Ascending aorta (tissue), 2 donors: ENCODE measurements at places on chromosomes 6 and 20. TPM values are rescaled to one million over a fixed set of nuclear protein-coding genes. Genes with fewer than 3 reads are reported as not detected.

- no peaks in the 10 kb centered on the region for H3K4me1 ChIP-seq
- H3K4me3 ChIP-seq, result no peak overlapping the region
- H3K27ac ChIP-seq, result no peak overlapping the region
- no peaks in the 10 kb centered on the region for H3K36me3 ChIP-seq
- no peaks in the 10 kb centered on the region for H3K27me3 ChIP-seq
- no peak for DNase-seq
Measured at GRCh38 chr20:2305946-2306345, 10.1 kb downstream of the TGM3 start.

RFX6 gene
- total RNA-seq, result not detected

DNA sequence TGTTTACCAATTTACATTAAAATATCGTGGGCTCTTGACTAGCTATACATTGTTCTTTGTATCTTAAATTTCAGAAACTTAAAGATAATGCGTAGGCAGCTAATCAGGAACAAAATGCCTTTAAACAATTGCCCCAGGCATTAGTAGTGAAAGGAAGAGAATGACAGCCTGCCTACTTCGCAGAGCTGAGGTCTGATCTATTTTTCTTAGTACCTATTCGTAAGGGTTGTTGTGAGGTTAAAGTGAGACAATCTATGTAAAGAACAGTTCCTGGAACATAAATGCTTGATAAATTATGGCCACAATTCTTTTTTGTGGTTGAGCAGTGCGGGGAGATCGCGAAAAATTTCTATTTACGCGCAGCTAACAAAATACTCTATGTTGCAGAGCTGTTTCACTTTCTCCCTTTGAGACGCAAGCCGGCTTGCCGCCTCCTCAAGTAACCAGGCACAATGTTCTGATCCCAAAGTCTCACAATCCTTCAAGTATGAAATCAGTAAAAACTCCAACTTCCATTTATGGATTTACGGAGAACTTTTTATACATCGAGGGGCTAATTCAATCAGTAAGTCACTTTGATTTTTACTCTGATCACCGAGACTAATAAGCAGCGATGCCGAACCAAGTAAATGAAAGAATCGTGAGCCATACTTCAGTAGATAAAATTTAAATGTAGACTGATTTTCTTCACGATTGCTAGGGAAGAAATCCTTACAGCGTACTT lies 878 bp upstream of the PNRC1 start:
- peak overlapping the region; percentile 86 for H3K4me3 ChIP-seq
- peaks cover 12% of the 10 kb centered on the region for H3K4me1 ChIP-seq
- DNase-seq, result peak; percentile 78
- peak overlapping the region; percentile 100 for H3K27ac ChIP-seq

OXT gene
- total RNA-seq, result not detected

GABBR1 gene
- 166 TPM for total RNA-seq
